NCI-H1930 (cell line): ENCODE measurements at places on chromosomes 11 and 22.
A peak's percentile ranks its signal among the peaks of the same experiment; 100 is the strongest.

- no peak for DNase-seq
These were observed 4.1 kb upstream of the EPS8L2 start for GRCh38 chr11:701741-702461.

DNA sequence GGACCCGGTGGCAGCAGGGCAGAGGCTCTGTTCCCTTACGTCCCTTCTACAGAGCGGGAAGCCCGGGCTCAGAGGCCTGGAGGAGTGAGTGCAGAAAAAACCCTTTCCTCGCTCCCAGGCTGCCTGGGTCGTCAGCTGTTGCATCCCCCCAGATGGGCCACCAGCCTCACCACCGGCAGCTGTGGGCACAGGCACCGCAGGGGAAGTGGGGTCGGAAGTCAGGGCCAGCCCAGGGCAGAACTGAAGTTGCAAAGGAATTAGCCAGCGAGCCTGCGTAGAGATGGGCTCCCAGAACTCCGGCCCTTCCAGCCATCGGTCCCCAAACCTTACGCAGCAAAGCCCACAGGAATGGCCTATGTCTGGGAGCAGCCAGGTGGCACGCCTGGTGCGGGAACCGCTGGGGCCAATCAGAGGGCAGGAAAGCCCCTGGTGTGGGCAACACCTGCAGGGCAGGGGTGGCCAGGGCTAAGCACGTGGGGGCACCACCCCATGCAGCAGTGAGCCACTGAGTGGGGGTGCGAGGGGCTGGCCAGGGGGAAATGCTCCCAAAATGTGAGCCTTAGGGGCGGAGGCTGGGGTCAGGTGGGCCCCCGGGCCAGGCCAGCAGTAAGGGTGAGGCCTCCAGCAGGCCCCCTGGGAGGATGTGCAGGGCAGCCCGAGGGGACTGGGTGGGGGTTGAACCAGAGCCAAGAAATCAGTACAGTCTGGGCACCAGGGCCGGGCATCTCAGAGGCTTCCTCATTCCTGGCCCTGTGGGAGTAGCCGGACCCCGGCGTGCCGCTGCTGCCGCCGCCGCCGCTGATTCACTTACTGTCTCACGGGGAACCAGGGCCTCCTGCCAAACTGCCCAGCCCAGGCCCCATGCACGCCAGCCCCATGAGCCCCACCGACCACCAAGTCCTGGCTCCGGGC, 58.2 kb downstream of the WNT7B start:
- DNase-seq: no peak

GRCh38 chr11:12066056-12066798, 44.2 kb upstream of the MICAL2 start:
- DNase-seq: no peak

DNA sequence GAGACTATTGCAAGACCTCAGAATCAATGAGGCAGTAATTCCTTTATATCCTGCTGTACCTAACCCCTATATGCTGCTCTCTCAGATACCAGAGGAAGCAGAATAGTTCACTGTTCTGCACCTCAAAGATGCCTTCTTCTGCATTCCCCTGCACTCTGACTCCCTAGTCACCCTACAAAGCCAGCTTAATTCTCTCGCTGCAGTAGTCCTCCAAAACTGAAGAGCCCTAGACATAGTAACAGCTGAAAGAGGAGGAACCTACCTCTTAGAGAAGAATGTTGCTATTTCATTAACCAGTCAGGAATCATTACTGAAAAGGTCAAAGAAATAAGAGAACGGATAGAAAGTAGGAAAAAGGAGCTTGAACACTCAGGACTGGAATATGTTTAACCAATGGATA, 49.3 kb downstream of the PRSS23 start:
- no peak for DNase-seq

- DNase-seq: no peak
These were observed 116.8 kb upstream of the NECTIN1 start for GRCh38 chr11:119845756-119846155.

GRCh38 chr22:25366876-25367466, 147.5 kb downstream of the CRYBB2 start:
- no peak for DNase-seq

DNA sequence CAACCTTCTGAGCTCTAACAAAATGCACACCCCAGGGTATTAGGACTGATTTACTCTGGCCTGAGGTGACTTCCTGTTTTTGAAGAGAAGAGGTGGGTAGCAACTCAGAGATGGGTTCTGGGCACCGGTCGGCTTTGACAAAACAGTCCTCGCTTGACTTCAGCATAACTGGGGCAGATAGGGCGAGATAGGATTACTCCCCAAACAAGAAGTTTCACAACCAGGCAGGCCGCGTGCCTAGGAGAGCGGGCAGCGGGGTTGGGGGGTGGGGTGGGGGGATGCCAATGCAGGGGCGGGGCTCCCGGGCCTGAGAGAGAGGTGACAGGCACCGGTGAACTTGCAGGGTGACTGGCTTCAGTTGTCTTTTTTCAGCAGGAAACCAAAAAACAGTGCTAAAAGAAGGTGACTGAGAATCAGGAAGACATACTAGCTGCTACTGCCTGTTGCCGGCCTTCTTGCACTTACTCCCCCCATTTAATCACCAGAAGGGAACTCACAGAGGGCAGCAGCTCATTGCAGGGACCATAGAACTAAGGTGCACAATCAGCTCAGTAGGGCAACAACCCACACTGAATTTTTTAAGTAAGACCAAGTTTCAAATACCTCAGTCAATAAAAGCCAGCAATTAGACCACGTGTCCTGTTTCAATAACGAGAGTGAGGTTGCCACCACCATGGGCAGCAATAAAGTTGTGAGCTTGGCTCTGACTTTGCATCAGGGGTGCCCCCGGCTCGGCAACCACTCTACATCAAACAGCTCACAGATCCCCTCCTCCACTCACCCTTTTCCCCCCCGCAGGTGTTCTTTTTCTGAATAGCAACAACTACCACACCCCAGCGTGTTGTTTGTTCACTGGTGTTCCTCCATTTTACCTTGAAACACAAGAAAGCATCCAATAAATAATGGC, 37.2 kb upstream of the ETS1 start:
- no peak for DNase-seq

GRCh38 chr22:37163575-37164504, 14.1 kb upstream of the IL2RB start:
- DNase-seq: no peak

GRCh38 chr11:14872032-14872431, 20.0 kb downstream of the CYP2R1 start:
- no peak for DNase-seq

- no peak for DNase-seq
These were observed 707.5 kb upstream of the ANO5 start for GRCh38 chr11:21485426-21485825.

DNA sequence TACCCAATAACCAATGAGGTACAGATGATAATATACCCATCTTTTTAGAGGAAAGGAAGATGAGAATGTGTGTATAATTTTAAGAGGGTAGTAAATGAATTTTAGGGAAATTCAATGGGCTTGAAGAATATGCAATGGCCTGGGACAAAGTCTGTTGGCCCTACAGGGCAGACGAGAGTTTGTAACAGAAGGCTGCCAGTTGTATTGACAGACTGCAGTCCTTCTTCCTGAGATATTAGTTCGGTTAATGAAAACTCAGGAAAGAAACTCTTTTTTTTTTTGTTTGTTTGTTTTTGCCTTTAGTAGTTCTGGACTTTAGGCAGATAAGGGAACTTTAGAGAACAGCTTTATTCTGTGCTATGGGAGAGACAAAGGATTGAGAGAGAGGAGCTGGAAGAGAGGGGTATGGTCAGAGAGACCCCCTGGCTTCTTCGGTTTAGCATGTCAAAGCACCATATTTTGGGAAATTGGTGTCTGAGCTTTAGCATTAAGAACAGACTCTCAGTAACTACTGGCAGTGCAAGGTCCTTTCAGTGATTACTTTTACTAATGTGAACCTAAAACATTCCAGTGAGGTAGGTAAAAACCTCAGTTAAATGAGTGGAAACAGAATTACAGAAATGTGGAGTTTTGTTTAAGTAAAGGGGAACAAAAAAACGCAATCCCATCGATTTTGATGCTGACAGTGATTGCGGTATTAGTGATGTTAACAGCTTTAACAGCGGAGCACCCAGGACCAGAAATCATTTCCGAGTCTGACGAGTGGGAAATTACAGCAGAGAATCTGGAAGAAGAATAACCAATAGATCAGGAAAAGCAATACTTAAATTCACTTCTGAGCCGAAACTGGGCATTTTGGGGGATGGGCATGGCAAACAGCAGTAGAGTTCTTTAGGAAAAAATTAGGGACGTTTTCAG, 644 bp upstream of the NAALAD2 start:
- DNase-seq: no peak

DNA sequence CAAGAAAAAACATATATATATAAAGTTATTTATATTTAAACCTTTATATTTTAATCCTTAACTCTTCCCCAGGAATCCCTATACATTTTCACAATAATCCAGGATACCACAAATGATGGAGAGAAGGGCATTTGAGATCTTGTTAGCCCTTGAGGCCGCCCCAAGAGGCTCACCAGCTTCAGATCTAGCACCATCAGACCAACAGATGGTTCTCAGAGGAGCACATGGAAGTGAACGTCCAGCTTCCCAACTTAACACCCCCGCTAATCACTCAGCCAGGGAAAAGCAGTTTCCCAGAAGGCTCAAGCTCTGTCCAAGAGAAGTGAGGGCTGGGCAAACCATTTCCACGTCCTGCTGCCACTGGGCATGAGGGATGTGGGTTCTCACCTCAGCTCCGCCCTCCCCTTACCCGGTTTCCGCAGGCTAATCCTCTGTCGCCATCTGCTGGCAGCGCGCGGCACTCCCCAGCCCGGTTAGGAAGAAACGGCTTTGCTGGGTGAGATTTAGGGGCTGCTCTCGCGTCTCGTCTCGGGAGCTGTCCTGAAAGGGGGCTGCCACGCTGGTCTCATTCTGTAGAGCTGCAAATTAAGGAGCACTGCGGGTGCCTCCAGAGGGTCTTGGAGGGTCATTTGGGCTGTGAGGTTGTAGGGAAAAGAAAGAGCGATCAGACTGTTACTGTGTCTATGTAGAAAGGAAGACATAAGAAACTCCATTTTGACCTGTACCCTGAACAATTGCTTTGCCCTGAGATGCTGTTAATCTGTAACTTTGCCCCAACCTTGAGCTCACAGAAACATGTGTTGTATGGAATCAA, 6.8 kb upstream of the FAM111A start:
- DNase-seq: peak; percentile 74
